ENCODE measurements at places on chromosomes 13 and 19.

DNA sequence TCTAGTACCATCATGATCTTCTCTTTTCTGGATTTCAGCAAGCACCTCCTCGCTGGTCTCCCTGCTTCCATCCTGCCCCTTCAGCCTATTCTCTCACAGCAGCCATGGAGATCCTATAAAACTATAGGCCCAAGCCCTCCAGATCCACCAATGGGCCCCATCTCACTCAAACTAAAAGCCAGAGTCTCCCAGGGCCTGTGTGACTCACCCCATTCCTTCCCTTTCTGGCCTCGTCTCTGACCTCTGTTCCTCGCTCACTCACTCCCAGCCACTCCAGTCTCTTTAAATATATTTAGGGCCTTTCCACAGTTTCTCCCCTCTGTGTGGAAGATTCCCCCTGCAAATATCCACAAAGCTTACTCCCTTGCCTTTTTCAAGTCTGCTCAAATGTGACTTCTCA lies 89.7 kb downstream of the HSPH1 start:
- no peak for DNase-seq

GRCh38 chr19:18300930-18301717 lies 19.7 kb upstream of the JUND start:
- DNase-seq: no peak

DNA sequence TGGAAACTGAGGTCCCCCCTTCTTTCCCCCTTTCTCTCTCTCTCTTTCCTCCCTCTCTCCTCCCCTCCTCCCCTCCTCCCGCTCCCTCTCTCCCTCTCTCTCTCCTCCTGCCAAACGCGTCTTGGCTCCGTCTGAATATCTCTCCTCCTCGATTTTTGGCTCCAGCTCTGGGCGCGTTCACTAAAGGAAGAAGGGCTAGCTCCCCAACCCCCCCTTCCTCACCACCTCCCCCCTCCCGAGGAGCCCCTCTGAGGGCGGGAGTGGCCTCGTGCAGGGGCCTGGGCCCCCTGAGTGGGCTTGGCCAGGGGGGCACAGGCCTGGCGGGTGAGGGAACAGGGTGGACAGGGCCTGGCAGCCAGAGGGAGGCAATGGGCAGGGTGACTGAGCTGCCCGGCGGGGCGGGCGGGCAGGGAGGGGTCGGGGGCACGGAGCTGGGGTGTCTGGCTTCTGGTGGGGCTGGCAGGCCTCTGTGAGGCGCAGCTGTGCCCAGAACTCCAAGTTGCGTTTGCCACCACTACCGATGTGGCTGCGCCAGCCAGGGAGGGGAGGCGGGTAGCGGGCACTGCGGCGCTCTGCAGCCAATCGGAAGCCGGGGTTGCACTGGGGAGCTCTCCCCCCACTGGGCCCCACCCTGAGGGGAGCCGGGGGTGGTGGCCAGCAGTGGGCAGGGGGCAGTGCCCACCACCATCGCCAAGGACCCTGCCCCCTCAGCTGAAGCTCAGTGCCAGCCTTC lies 7.1 kb downstream of the NFIX start:
- no peak for DNase-seq

- no peak for DNase-seq
These were observed 134.3 kb downstream of the KDM4B start for GRCh38 chr19:5103061-5103701.

DNA sequence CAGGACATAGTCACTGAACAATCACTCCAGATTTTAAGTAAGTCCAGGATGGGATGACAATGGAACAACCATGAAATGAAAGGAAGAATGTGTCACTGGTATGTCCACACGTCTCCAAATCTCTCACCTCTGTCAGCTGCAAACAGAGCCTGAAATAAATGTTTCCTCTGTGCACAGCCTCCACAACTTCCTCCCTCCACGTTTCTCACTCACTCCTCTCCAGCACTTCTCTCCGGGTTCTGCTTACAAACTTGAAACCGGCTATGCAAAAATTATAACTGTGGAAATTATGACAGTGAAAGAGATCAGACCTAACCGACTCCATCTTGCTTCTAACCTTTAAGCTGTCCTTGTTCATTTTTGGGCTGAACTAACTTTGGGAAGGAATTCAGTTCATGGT lies 35.0 kb upstream of the ALOX5AP start:
- no peak for DNase-seq

DNA sequence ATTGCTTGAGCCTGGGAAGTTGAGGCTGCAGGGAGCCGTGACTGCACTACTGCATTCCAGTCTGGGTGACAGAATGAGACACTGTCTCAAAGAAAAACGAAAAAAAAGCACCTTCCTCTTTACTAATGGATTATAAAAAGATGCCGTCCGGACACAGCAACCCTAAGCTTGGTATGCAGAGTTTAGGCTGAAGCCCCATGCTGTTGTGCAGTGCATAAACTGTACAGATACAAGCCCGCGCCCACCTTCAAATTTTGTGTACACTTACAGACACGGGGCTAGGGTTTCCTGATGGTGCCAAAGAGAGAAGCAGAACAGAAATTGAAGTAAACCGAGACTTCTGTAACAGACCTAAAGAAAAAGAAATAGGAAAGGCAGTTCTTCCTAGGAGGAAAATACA lies 9.0 kb downstream of the LPAR6 start:
- no peak for DNase-seq

- no peak for DNase-seq
These were observed 17.1 kb upstream of the S1PR4 start for GRCh38 chr19:3161453-3161852.

GRCh38 chr13:63671296-63671695 lies 2255.6 kb upstream of the PCDH20 start:
- DNase-seq: no peak

GRCh38 chr19:45876411-45877197 lies 9.3 kb downstream of the IRF2BP1 start:
- no peak for DNase-seq

DNA sequence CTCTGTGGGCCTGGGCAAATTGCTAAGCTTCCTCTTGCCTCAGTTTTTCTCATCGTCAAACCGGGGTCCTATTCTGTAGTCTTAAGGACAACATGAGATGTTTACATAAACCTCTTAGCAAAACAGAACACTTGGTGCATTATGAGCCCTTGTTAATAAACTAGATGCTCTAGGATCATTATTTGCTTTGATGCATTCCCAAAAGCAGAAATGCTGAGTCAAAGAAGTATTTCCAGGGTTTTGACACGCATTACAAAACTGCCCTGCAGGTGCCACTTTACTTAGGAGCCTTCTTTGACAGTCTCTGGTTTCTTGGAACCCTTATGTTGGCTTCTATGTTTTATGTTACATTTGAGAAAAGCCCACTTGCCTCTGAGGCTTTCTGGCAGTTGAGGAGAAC lies 12.1 kb downstream of the AKAP11 start:
- no peak for DNase-seq

DNA sequence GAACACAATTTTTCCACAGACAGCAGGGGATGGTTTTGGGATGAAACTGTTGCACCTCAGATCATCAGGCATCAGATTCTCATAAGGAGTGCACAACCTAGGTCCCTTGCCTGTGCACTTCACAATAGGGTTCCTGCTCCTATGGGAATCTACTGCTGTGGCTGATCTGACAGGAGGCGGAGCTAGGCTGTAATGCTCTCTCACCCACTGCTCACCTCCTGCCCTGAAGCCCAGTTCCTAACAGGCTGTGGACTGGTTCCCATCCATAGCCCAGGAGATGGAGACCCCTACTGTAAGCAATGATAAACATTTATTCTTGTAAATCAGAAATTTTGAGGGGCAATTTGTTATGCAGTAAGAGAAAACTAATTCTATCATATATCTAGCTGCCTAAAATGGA lies 1234.7 kb downstream of the SLITRK1 start:
- no peak for DNase-seq

DNA sequence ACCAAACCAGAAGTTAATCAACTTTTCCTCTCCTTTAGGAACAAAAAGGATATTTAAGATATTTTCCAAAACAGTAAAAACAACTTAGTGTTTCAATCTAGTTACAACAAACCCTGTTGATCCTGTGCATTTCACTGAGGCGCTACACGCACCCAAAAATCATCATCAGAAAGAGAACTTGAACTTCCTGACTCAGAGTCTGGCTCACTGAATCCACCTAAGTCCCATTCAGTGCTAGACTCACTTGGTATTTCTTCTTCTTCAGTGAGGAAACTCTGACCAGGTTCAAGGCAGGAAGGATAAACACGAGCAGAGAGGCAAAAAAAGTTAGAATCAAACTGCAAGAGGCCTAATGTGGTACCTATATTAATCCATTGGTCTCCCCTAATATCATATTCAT lies 2.2 kb downstream of the KBTBD6 start:
- DNase-seq: no peak

DNA sequence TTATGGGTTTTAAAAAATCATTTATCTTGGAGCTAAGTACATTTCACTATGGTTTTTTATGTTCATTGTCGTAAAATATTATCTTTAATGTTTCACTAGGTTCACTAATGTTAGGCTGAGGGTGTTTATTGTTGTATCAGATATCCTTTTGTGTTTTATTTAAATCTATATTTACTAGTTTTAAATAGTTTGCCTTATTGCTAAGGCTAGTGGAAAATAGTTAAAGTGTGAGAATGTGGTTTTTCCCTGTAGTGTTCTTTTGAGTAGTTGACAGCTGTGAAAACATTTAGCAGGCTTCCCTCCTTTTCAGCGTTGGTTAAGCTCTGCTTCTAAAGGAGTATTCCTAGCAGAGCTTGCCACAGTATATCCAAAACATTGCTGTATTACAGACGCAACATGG lies 139.0 kb downstream of the TM9SF2 start:
- no peak for DNase-seq

DNA sequence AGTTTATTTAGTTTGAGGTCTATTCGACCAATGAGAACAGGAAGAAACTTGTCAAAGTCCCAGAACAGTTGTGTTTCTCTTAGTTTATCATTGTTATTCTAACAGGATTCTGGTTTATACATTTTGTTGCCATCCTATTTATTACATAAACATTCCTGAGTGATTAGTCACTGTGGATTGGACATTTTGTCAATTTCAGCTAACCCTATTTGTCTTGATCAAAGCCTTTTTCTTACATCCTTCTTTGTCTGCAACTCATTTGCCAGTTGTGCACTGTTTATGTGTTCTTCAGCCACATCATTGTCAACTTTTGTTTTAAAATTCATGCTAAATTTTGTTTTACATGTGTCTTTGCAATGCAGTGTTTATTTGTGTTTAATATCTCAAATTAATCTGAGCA lies 886.0 kb upstream of the SLC10A2 start:
- DNase-seq: no peak

DNA sequence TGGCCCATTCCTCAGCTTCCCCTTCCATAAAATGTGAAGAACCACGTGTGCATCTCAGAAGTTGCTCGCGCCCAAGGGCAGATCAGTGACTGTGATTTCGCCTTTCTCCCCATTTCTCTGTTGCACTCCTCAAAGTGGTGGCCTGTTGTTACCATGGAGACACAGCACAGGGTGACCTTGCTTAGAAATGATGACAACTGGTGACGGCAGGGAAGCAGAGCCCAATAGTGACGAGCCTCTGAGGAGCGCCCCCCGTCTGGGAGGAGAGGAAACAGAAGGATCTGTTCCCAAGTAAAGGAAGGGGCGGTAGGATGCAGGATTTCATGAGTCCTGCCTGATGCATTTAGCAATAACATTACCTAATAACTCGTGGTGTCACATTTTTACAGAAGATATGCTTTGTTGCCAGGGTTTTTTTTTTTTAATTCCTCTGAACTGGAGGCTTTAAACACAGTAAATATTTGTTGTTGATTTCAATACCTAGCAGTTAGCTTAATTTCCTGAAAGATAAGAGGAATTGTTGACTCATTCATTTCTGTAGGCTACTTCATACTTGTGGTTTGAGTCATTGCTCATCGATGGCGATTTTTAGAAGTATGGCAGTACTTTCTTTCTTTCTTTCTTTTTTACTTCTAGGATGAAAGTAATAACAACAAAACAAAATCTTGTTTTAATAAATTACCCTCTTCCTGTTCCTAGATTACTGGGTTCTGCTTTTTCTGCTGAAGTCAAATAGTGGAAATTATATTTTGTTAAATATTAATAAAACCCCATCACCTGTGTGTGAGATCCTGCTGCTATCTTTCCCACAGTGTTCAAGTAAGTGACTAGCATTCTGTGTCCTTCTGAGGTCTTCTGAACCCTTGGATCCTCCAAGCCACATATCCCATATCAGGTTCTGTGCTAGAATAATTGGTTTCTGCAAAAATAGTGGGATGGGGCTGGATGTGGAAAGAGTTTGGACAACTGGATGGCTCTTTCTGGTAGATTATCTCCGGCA lies 36.0 kb downstream of the MBNL2 start:
- DNase-seq: no peak

GRCh38 chr13:58324161-58324560 lies 692.6 kb downstream of the PCDH17 start:
- DNase-seq: no peak

DNA sequence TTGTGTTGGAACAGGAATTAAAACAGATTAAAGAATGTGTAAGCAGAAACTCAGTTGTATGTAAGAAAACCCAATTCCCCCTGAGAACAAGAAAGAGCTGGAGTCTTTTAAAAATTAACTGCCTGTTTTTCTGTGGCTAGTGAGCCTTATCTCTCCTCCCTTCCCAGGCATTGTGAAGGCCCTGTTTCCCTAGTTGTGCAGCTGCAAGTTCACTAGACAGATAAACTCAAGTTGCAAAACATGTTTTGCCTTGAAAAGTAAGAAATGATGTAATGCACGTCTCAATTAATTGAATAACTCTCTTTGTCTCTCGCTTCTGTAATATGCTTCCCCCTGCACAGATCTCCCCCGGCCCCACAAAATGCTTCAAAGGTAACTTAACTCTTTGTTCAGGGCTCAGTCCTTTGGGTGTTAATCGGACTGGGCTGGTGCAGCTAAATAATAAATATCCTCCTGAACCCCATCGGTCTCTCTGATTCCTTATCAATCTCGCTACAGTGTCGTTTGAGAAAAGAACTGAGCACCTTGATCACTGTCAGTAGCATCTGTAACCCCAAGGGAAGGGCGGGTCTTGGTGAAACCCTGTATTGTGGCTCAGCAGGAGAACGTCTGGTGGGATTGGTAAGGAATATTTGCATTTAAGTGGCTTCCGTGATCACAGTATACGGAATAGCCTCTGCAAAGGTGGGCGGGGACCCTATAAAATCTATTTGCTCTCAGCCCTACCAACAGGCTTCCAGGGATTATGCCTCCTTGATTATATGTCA lies 1.6 kb upstream of the ZNF556 start:
- DNase-seq: no peak

GRCh38 chr13:79392882-79393563 lies 13.0 kb downstream of the RBM26 start:
- DNase-seq: no peak

DNA sequence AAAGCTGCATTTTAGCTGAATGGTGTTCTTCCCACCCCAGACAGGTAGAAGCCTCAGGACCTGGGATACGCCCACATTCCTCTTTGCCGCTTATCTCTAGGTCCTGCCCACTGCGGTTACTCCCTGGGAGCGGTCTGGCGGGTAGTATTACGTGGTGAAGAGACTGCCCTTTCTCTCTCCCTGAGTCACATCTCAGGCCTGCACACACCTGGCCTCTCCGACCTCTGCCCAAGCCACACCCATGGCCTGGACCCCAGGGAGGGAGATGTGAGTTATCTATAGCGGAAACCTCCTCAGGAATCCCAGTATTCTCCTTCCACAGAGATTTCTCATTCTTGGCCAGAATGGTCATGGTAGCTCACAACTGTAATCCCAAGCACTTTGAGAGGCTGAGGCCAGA lies 17.3 kb downstream of the RHPN2 start:
- DNase-seq: no peak

Measured in cortex of kidney (tissue), 1 donor.